ENCODE measurements at places on chromosomes 1 and 21.
A peak's percentile ranks its signal among the peaks of the same experiment; 100 is the strongest.

DNA sequence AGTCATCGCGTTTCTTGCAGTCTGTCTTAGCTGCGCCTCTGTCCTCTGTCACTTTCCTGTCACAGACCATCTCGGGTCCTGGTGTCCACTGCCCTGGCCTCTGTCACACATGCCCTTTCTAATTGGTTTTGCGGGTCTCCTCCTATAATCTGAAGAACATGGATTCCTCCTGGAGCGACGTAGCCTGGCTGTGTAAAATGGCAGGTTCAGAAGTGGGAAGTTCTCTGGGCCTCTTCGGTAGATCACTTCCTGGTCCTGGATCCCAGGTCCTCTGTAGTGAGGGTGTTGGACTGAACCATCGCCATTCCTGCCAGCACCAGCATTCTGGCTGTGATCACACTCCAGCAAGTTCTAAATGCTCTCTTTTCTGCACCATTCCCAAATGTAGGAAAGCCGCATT is 857 bp downstream of the FAM3B start:
- DNase-seq: no peak

DNA sequence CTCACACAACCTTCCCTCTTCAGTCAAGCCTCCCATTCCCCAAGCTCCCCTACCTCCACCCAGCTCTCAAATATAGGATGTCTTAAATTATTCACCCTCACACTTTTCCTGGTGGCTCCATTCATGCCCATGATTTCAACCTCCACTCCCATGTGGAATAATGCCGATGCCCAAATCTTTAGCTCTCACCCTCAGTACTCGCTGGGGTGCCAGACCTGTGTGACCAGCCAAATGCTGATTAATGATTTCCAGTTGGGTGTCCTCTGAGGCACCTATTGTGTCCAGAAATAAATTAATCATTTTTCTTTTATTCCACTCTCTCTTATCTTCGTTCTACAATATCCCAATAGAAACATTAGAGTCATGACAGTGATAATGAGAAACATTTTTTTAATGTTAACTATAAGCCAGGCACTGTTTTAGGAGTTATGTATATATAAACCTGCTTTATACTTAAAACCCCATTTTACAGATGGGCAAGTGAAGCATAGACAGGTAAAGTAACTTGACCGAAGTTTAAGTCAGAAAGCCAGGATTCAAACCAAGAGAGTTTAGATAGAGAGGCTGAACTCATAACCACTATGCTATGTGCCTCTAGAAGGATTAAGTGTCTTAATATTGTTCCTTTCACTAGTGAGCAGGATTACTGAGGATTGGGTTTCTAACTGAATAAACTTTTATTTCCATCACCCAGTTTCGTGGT is 209.7 kb downstream of the DUSP10 start:
- DNase-seq: no peak

GRCh38 chr1:22861764-22862440 is 110.8 kb downstream of the LACTBL1 start:
- DNase-seq: peak; percentile 46

DNA sequence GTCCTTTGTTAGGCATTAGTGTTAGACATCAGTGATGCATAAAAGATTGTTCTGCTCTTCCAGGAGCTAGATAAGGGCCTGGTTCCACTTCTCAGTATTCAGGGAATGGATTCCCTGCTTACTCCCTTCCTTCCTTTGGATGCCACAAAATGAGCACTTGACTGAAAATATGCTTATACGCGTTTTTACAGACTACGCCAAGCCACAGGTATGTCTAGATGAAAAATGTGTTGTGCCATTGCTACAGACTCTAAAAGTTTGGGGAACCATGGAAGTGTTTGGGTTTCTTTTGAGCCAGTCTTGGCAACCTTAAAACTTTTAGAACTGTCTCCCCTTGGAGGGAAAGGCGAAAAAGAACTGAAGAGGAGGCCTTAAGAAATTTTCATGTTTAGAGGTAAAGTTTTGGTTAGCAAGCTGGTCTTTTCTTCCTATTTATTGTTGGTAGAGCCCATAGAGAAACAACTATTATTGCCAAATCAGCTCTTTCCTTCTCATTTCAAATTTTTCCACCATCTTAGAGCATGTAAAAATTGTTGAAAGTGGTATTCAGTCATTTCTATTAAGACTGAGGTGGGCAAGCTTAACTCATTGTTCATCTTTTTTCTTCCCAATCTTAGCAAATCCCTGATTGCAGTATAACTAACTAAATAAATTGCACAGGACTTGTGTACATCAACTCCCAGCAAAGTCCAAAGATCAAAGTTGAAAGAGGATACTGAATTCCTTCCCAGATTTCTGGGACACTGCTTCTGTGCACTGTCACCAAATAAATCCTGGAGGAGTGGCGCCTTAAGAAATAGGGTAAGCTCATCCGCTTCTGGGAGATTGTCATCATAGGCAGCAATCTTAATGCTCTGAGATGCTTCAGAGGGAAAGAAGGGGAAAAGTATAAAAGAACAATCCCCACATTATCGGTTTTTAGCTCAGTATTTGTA is 18.9 kb downstream of the FGGY start:
- no peak for DNase-seq

- no peak for DNase-seq
Measured at GRCh38 chr1:42703888-42704464, 21.8 kb downstream of the YBX1 start.

Measured in A549 (cell line).